ENCODE measurements at places on chromosomes 1 and 21.
A peak's percentile ranks its signal among the peaks of the same experiment; 100 is the strongest.

GRCh38 chr1:10638559-10639005 lies 157.9 kb downstream of the CASZ1 start:
- DNase-seq = peak; percentile 32

- no peak for DNase-seq
Observed at GRCh38 chr1:57281324-57281723, 142.5 kb downstream of the DAB1 start.

DNA sequence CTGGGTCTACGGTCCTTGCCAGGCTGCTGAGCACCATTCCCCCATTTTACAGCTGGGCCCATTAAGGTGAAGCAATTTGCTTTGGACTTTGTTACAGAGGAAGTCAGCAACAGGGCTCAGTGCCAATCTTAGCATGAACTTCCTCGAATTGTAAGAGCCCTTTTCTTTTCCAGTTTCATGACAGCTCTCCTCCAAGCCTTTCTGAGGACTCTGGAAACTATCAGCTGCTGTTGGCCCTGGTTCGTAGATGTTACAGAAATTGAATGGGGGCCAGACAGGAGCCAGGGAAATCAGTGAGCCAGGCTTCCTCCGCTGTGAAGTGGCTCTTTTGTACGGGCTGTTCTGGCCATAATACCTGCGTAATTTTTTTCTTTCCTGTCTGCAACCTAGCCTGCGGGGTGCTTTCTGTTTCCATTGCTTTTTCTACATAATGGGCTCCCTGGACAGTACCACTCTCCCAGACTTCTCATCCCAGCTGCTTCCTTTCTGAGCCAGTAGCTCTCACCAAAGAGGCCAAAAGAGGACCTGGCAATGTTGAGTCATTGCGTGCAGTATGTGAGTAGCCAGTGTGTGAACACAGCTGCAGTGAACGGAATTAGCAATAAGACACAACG lies 386.3 kb downstream of the DISC1 start:
- DNase-seq = peak; percentile 64

DNA sequence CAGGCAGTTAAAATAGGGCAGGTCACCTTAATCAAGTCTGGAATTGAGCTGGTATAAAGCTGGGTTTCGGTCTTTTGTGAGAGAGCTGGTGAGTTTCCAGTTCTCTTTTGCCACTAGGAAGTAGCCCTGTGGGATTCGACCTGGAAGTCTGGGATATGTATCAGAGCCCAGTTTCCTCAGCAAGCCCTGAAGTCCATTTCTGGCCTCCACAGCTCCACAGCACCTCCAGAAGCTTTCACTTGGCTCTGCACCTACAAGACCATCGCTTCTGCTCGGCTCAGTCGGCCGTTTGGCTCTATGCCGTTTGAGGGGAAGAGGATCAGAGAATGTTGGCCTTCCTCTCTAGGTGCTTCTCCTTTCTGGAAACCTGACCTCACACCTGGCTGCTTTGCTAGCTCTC lies 148.0 kb downstream of the GALNT2 start:
- peak; percentile 51 for DNase-seq

DNA sequence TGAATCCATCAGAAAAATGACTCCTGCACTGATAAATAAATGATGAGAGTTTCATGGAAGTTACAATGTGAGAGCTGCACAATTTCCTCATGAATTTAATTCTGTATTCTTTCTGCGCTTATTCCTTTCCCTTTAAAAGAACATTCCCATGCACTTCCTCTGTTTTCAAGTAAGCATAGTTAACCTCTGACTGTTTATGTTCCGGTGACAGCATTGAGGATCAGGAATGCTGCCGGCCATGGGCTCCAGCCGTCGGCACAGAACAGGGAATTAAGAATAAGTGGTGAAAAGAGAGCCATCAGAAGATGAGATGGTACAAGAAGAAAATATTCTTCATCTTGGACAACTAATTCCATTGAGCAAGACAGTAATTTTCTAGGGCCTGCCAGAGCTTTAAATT lies 65.3 kb downstream of the SUSD4 start:
- DNase-seq = peak; percentile 32

- DNase-seq = no peak
Observed at GRCh38 chr21:41403966-41404365, 22.1 kb upstream of the MX1 start.

DNA sequence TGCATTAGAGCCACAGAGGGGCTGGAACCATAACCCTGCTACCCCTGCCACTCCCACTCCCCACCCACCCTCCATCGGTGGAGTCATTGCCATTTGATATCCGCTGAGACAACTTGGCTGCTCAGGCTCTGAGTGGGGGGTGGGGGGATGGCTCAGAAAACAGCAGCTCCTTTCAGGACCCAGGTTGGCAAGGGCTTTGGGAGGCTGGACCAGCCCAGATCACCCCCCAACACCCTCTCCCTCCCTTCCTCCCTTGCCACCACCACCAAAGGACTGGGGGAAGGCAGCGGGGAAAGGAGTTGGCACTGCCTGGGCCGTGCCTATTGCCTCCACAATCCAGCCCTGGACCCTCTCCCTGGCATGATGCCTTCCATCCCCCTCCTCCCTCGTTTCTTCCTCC lies 1.7 kb downstream of the KCNJ10 start:
- no peak for DNase-seq

DNA sequence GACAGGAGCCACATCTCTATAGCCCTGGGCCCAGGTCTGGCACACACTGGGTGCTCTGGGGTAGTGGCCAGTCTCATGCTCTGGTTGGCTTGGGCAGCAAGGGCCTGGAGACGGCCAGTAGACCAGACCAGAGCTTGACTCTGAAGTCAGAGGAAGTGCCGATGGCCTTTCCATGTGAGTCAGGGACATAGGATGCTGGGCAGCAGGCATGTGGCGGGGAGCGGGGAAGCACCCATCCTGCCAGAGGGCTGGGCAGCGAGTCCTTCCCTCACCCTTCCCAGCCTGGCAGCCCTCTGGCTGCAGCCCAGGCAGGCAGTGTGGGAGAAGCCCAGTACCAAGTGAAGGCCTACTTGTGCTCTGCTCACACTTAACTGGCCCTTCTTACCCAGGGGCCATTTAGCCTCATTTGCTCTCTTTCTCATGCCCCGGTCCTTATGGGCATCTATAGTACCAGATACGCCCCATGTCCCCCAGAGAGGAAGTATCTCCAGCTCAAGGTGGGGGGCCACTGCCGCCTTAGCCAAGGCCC lies 3.3 kb downstream of the GPR153 start:
- no peak for DNase-seq

DNA sequence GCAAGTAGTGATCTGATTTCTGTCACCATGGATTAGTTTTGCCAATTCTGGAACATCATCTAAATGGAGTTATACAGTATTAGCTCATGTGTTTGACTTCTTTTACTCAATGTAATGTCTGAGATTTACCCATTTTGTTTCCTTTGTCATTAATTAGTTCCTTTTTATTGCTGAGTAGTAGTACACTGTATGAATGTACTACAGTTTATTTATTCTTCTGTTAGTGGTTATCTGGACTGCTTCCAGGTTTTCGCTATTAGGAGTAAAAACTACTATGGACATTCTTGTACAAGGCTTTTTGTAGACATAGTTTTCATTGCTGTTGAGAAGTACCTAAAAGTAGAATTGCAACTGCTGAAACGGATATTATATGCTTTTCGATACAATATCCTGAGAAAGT lies 14.1 kb downstream of the SUCO start:
- DNase-seq = no peak

GRCh38 chr1:98988904-98989555 lies 15.6 kb downstream of the PLPPR5 start:
- peak; percentile 53 for DNase-seq

DNA sequence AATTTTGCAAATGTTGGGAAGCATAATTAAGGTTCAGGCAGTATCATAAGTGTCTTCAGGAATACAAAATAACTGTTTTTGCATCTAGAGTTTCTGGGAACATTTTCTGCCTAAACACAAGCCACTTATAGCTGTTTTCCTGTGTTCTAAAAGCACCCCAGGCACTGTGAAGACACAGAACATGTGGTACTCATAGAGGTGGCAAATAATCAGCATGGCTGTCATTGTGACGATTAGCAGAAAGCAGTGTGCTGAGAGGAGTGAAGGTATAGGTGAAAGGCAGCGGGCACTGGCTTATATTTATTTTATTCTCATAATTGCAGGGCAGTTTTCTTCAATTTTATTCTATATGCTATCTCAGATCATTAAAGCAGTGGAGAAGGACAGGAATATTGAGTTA lies 119.6 kb downstream of the LRRC53 start:
- no peak for DNase-seq

- DNase-seq = no peak
Observed at GRCh38 chr1:20368866-20369470, 78.3 kb downstream of the VWA5B1 start.

- peak; percentile 11 for DNase-seq
Observed at GRCh38 chr1:95207223-95207935, 26.6 kb upstream of the RWDD3 start.

DNA sequence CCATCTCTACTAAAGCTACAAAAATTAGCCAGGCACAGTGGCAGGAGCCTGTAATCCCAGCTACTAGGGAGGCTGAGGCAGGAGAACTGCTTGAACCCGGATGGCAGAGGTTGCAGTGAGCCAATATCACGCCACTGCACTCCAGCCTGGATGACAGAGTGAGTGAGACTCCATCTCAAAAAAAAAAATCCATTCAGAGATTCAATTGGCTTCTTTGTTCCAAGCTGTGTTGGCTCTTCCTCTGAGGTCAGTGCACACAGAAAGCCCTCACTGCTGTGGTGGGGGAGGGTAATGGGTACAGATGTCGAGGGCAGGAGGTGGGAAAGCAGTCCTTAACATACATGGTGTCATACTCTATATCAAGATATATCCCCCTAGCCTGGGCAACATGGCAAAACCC lies 14.7 kb downstream of the TIE1 start:
- DNase-seq = no peak

Measured in astrocyte of the hippocampus (primary cell).